ENCODE measurements at places on chromosomes 6 and 20.

DNA sequence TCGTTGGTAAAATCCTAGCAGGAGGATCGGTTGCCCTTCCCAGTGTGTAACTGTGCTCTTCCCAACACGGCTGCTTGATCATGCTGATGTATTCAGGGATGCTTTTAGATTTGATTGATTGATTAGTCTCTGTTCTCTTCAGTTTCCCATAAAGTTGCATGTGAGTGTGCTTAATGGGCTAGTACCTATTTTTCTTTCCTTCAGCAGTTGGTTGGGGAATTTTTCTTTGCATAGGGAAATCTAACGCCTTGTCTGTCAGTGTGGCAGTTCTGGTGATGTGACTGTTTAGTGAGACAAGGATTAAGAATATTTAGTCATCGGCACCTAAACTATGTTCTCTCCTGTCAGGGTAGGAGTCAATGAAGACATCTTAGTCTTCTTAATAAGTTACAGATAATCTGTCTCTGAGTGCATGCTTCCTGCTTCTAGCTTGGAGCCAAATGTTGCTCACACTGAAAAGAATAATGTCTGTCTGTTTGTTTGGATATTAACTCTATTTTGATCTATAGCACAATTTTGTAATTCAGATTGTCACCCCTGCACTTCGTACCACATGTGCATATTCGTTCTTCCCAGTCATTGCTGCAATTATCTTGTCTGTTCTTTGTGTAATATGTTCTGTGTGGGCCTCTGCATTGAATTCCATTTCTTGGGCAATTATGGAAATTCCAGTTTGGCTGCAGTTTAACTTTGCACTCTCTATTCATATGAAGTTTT lies 169.9 kb downstream of the EDN1 start:
- DNase-seq = no peak

DNA sequence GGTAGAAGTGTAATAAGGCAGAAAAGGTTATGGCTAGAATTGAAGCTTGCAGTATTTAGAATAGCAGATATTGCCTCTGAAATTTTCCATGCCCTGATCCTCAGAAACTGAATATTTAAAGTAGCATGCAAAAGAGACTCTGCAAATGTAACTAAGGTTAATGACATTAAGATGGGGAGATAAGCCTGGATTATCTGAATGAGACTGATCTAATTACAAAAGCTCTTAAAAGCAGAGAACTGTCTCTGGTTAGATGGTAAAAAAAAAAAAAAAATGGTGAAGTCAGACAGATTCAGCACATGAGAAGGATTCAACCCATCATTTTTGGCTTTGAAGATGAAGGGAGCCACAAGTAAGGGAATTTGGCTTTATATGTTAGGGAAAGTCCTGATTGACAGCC lies 503.7 kb upstream of the IRAK1BP1 start:
- no peak for DNase-seq

DNA sequence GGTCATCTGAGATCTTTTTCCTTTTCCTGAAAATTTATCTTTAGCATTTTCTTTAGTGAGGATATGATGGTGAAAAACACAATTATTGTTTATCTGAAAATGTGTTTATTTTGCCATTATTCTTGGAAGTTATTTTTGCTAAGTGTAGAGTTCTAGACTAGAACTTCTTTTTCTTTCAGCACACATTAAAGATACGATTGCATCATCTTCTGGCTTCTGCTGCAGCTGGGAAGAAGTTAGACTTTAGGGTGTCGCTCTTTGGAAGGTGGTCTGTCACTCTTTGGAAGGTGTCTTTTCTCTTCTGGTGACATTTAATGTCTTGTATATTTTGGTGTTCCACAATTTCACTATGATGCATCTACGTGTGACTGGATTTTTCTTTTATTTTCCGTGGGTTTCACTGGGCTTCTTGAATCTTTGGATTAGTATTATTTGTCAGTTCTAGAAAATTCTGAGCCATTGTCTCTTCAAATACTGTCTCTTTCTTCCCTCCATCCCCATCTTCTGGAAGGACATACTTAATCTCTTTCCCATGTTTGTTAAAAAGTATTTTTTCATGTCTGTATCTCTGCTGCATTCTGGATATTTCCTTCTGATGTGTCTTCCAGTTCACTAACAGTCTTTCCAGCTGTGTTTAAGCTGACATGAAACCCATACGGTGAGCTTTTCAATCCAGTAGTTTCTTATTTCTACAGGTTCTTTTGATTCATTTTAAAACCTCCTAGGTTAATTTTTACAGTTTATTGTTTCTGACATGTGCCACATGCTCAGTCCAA lies 81.0 kb downstream of the AGPAT4 start:
- DNase-seq = no peak

- no peak for DNase-seq
These were observed 14.0 kb downstream of the DCBLD1 start for GRCh38 chr6:117496383-117496990.

DNA sequence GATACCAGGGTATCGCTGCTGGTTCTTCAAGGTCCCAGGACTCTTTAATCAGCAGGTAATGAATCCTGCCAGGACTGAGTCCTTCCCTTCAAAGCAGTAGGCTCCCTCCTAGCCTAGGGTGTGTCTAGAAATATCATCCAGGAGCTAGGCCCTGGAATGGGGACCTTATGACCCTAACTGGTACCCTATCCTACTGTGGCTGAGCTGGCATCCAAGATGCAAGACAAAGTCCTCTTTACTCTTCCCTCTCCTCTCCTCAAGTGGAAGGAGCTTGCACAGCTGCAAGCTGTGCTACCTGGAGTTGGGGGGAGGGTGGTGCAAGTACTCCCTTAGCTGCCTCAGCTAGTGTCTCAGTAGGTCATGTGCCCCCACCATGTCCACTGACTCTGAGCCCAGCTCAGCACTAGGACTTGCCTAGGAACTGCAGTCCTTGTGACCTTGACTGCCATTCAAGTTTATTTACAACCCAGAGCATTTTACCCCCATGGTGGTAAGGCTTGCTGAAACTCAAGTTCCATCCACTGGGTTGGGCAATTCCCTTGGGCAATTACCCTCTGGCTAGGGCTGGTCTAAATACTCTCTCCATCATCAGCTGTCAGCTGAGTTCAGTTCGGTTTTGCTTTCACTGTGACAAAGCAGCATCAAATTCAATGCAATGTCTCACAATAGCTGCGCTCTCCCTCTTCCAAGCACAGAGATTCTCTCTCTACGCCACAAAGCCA lies 48.4 kb upstream of the TOP1 start:
- no peak for DNase-seq

DNA sequence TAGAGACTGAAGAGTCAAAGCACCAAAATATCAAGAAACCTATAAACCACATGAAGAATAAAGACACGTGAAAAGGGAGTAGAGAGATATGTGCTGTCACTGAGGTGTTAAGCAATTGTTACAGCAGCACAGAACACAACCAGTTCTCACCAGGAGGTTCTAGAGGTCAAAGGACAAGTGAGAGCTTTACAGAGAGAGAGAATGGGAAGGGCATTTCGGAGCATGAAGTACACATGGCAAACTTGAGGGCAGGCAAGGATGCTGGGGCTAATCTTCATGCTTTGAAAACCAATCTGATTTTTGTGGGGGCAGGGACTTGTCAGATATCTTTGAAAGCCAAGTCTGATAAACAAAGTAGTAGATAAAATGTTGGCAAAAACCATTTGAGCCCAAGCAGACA lies 142.3 kb upstream of the NRSN1 start:
- no peak for DNase-seq

DNA sequence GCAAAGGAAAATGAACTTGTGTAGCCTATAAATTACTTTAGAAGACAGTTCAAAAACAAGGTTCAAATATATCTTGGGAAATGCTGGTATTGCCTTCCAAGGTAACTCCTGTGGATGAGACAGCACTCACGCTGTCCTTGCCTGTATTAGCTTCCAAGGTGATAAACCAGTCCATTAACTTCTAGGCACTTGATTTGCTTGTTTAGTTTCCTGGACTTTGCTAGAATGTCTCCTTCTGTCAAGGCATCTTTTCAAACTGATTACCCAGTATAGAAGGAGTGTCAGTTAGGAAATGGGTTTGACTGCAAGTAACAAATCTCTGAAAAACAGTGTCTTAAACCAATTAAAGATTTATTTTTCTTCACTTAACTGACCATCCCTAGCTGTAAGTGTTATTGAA lies 103.4 kb upstream of the SLC22A23 start:
- no peak for DNase-seq

DNA sequence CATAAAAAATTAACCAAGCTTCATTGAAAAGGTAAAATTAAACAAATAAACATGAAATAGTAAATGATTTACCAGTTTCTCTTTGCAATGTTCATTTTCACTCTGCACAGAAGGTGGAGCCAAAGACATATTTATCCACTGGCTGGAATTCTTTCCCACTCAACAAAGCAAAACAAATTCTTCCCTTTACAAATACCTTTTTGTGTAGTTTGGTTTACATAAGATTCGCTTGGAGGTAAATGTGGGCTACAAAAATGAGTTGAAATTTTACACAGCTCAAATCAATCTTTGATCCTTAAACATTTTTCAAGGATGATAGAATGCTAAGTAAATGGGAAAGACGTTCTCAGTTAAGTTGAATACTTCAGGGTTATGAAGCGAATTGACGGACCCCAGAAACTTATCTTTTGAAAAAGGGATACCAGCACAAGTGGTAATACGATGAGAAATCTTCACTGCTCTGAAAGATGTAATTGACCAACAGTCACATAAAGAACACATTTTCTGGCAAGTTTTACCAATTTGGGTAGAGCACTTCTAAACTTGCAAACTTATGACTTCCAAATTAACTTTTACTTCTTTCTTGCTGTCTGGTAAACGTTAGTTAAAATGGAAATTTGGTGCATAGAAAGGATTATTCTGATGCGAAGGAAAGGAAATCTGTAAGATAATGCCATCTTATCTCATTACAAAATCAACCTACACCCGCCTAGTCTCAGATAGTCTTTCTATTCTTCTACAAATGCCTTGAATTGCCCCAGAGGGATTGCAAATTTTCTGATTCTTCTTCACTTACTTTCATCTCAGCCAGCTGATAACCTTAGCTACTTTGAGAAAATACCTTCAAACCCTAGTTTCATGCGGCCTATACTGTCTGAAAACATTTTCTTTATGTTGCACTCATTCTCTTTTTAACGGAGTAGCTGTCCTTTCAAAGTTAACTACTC lies 4.7 kb upstream of the GJA1 start:
- no peak for DNase-seq

DNA sequence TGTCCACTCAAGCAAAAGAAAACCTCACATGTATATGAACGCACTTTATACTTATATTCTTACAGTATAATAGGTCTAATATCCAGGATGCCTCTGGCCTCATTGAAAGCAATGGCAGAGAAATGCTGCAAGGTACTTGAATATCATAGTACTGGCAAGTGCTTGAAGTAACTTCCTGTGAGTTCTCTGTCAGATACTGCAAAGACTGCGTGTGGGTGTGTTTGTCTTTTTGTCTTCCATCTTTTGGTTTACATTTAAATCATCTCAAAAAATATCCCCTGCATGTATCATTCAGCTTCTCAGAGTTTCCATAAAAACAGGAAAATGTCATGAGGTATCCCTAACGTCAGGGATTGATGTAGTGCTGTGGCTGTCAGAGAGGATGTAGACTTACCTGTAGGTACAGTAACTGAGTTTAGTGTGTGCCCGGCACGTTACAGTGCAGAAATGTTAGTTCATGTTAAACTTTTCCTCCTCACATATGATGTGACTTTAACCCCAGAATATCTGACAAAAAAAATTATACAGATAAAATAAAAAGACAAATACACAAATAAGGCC lies 184.3 kb downstream of the DST start:
- DNase-seq = no peak

GRCh38 chr6:108987156-108987555 lies 107.5 kb downstream of the SESN1 start:
- DNase-seq = no peak

GRCh38 chr6:54173089-54173488 lies 61.8 kb downstream of the MLIP start:
- no peak for DNase-seq

DNA sequence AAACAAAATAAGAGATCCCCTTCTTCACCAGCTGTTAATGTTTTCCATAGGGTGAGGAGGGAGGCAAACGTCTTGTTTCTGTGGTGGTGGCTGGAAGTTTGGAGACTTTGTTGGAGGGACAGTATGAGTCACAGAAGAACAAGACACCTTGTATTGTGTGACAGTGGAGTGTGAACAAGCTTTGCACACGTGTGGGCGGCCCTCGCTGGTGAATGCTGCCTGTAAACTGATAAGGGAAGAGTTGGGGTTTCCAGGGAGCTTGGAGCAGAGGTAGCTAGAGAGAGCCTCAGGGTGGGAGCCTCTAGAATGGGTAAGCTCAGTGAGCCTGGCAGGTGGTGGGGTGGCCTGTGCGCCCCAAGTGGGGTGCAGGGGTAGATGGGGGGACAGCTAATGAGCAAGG lies 78.3 kb downstream of the ZDHHC14 start:
- DNase-seq = no peak

- no peak for DNase-seq
These were observed 117.2 kb upstream of the ESR1 start for GRCh38 chr6:151690303-151690702.

DNA sequence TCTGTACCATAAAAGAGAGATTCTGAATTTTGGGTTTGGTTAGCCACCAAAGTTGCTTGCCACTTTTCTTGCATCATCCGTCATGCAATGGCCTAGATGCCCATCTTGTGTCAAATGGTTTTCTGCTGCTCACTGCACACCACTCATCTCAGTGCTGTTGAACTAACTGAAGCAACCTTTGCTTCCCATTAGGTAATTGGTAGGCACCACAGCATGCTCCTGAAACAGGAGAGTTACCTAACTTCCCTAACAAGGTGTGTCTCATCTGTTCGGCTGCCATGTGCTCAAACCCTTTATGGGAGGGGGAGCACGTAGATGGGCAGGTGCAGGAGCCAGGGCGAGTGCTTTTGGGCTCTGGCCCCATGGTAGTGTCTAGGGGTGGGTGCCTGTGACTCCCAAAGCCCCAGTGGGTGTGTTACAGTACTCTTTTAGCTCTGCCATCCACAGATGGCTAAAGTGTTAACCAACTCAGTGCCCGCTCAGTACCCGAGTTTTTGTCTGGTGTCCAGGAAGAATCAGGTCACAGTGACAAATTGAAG lies 147.4 kb upstream of the SPACA1 start:
- DNase-seq = no peak

DNA sequence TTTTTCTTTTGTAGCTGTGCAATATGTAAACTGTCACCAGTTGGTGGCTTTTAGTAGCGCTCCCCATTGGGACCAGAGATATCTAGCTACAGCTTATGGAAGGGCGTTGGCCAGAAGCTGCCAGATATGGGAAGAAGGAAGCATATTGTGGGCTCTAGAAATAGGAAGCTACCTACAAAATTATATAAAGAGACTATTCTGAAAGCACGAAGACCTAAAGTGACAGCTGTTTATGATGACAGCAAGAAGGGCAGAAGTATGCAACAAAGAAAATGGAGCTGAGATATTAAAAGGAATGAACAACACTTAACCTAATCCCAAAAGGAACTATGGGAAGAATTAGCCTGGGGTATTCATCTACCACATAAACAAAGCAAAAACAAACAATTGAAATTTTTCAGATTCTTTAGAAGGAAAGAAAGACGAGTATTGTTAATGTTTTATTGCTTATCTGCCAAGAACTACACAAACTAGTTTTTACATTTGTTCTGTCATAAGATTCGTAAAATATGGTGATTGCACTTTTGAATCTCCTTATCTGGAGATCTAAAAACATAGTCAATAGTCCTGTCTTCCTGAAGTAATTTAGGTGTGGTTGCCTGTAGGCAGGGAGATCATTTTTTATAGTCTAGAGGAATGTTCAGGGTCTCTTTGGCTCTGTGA lies 81.6 kb downstream of the NCOA7 start:
- no peak for DNase-seq
